NCI-H2081 treated with DMSO at 0.1 percent for 48 hours (cell line): ENCODE measurements at places on chromosomes 6 and 20.

DNA sequence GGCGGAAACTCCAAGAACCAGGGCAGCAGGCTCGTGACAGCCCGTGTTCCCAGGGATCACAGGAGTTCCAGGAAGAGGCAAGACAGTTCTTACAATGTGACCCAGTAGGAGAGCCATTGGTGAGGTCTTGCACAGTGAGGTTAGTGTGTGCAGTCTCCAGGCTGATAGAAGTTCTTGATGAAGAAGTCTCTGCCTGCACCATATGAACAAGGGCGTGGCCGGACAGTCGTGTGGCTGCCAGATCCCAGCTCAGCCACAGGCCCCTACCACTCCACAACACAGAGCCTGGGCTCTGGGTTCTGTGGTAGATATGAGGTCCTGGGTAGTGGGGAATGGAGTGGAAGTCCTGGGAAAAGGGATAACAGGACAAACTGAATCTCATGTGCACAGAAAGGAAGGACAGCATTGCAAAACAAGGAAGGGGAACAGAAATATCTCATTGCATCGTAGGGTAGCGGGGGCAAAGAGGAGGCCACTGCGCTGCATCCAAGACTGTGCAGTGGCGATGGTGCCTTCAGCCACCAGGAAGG is 65.2 kb downstream of the STX11 start:
- DNase-seq: no peak

GRCh38 chr20:46670585-46671584 is 18.4 kb downstream of the TP53RK start:
- no peak for DNase-seq

GRCh38 chr6:63997734-63998133 is 362.1 kb downstream of the PHF3 start:
- no peak for DNase-seq

DNA sequence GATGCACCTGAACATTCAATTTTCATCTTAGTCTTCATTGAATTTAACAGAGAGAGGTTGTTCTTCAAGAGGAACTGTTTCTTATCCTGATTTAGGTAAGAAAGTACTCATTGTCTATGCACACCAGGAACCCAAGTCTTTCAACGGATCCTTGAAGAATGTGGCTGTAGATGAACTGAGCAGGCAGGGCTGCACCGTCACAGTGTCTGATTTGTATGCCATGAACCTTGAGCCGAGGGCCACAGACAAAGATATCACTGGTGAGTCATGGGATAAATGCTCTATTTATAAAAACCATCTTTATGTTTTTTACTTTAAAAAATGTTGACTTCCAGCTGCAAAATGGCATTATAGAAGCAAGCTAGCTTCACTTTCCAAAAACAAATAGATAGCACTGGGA is 10.2 kb downstream of the NQO2 start:
- no peak for DNase-seq

GRCh38 chr6:14321992-14322772 is 204.6 kb downstream of the CD83 start:
- DNase-seq: no peak

- DNase-seq: no peak
Measured at GRCh38 chr20:51886341-51886740, 84.0 kb upstream of the SALL4 start.

DNA sequence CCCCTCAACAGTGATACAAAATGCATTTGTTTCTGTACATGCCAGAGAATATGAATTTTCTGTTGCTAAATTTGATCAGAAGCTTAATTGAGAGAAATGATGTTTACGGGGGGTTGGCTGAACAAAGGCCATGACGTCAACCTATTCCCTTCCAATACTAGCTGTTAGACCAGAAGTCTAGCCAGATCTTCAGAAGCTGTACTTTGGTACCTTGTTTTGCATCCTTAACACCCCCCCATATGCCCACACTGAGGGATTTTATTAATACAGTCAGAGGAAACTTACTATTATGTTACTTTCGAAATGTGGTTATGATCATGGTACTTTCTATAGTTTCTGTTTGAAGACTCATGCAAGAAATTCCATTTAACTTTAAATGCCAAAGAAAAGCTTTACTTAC is 3.1 kb downstream of the NCOA7 start:
- no peak for DNase-seq

DNA sequence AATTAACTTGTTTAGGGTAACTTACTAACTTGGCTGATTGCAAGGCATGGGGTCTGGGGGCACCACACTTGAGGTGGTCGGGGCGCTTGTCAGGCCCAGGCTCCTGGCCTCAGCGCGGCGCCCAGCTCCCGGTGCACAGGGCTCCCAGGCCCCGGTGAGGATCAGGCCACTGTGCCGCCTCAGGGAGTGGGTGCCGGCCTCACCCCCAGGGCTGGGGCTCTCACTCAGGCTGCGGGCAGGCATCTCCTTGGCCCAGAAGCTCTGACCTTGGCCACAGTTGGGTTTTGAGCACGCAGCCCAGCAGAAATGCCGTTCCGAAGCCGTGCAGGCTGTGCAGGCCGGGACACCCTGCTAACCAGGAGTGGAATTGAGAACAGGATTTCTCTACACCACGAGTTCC is 37.8 kb upstream of the BHLHE23 start:
- no peak for DNase-seq

- no peak for DNase-seq
Measured at GRCh38 chr6:167465482-167465881, 140.6 kb downstream of the TTLL2 start.

DNA sequence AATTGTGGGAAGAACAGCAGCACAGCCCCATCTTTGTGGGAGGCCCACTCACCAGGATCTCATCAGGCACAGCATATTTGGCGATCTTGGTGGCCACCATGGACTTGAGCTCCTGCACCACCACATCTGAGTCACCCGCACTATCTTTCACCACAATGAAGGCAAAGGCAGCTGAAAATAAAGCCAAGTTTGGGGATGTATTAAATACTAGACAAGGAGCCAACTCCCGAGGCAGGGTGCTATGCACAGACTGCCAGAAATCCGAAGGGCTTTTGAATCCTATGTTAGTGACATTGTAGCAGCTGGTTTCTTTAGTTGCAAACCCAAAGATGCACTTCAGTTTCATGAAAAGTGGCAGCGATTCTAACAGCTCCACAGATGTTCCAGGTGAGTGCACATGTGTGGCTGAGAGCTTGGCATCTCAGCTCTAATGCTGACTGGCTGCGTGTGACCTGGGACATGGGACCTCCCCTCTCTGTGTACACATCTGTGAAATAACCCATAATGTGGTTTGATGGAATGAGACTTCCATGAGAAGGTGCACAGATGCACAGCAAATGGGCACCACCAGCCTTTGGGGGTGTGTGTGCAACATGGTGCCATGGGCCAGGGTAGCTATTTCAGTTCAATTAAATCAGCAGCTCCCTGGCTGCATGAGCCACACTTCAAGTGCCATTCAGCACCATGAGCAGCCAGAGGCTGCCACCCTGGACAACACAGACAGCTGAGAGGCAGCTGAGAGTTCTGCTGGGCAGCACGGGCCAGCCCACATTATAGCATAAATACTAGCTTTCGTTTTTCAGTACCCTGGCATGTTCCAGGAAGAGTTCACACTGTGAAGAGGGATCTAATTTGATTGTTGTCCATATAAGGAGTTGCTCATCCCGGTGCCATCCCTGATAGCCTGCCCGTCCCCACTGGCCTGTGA is 16.9 kb upstream of the APMAP start:
- no peak for DNase-seq

- no peak for DNase-seq
Measured at GRCh38 chr6:111711984-111712752, 106.5 kb upstream of the TRAF3IP2 start.
